Skin of body (tissue), 3 donors: ENCODE measurements at places on chromosomes 11 and 22.

DNA sequence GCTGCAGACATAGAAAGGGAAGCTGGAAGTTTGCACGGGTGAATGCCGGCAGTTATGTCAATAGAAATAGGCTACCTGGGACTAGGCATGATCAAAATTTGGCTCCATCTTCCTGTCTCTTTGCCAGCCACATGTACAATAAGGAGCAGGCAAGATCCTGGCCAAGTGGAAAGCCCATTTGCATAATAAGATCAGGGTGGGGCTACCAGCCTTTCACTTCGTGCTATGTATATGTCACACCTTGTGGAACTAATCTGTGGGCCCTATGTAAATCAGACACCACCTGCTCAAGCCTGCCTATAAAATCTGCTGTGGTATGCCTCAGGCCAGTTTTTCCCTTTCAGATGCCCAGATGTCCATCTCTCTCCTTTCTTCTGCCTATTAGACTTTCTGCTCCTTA, 79.3 kb upstream of the DRD2 start:
- no peak for DNase-seq

- DNase-seq = no peak
Measured at GRCh38 chr11:76568139-76568538, 102.4 kb downstream of the LRRC32 start.

GRCh38 chr11:30317030-30317429, 5.9 kb upstream of the ARL14EP start:
- no peak for DNase-seq

GRCh38 chr11:130421199-130421585, 7.2 kb downstream of the ADAMTS8 start:
- no peak for DNase-seq

DNA sequence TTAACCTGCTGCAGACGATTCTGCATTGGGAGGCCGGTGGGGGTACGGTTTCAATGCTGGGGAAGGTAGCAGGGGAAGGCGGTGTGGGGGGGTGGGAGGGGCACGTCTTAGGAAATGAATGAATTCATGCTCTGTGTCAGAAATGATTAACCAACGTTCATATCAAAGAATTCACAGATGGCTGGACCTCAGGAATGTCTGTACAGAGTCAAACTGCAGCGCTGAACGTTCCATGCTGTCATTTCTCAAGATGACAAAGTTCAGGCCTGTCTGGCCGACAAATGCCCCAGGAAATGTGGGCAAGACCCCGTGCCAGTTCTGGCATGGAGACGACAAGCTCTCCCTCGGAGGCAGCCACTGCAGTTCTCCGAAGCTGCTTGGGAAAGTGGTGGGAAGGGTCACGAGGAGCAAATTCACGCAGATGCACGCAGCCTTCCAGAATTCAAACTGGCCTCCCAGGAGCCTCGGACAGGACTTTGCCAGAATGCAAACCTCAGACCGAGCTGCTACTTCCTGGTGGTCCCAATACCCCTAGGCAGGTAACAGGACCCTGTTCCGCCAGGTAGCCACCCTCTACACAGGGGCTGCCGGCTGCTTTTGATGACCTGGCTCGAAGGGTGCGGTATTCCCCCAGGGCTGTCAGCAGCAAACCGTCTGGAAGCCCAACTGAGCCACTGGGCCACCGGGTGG, 81.5 kb downstream of the TRMU start:
- no peak for DNase-seq

DNA sequence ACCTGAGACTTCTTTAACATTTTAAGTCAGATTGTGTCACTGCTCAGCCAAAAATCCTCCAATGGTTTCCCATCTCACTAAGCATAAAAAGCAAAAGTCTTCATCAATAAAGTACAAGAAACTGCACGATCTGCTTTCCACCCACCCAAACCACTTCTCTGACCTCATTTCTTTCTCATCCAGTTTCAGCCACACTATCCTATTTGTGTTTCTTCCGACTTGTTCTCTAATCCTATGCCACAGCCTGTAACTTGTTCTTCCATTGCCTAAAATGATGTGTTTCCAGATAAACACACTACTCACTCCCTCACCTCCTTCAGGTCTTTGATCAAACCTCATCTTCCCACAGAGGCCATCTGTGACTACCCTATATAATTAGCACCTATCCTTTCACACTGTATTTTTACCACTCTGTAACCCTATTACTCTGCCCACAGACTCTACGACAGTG, 28.4 kb downstream of the ARHGAP32 start:
- no peak for DNase-seq

DNA sequence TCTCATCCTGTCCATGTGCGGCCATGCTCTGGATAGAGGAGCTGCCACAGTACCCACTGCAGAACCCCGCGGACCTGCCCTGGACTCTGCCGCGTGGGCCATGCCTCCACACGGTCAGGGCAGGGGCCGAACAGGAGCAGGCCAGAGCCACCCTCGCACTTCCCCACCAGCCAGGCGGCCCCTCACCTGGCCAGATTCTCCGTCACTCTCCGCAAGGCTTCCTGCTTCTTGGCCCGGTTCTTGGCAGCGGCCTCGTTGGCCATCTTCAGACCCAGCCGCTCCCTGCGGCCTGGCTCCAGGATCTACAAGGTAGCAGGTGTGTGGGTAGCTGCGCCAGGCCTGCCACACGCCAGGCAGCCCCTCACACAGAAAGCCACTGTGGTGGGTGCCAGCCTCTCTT, 3.8 kb downstream of the TSSK2 start:
- DNase-seq = no peak

- peak; percentile 13 for DNase-seq
Measured at GRCh38 chr22:17436382-17436980, 67.2 kb downstream of the CECR2 start.

GRCh38 chr22:25167834-25168601, 31.6 kb upstream of the CRYBB3 start:
- DNase-seq = no peak

DNA sequence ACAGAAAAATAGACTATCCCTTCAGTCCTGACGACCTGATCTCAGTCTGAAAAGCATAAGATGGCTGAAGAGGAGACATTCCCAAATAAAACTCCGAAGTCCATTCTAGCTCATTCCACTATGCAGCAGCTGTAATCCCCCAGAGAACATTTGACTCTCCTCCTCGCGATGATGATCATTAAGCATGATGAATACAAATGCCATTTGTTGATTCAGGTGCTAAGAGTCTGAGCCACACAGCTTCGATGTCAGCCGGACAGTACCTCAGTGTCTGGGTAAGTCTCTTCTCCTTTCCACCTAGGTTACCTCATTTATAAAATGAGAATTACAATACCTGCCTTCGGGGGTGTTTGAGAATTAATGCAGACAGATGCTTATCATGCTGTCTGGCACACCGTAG, 94.8 kb downstream of the TENM4 start:
- no peak for DNase-seq

DNA sequence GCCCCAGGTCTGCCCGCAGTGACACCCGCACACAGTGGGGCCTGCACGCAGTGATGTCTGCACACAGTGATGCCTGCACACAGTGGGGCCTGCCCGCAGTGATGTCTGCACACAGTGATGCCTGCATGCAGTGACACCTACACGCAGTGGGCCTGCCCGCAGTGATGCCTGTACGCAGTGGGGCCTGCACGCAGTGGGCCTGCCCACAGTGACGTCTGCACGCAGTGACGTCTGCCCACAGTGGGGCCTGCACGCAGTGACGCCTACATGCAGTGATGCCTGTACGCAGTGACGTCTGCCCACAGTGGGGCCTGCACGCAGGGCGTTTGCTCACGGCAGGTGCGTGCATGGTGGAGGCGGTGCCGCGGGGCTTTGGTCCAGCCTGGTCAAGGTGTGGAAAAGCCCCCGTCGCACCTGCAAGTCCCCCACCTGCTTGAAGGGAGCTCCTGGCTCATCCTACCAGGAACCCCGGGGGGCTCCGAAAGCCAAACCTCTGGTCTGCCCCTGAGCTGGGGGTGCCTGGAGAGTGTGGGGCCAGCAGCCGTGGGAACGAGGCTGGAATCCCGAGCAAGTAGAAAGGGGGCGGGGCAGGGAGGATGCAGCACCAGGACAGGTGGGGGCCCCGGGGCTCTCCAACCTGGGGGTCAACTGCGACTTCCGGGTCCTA, 8.9 kb upstream of the SYT8 start:
- DNase-seq = no peak

DNA sequence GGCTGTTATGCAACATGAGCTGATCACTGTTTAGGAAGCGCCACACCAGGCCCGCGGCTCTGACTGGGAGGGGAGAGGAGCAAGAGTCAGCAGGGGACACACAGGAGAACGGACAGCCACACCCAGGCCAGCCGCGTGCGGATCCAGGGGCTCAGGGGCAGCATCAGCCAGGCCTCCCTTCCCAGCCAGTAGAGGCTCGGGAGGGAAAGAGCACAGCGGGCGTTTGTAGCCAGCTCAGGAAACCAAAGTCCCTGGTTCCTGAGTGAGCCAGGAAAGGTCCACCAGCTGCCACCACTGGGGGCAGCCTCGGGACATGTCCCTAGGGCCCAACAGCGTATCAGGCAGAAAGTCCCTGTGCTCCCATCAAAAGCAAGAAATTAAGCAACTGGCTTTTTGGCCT, 71.8 kb upstream of the PITPNB start:
- DNase-seq = no peak

- no peak for DNase-seq
Measured at GRCh38 chr11:48093795-48094642, 113.7 kb downstream of the PTPRJ start.

GRCh38 chr11:32333320-32333991, 101.9 kb downstream of the WT1 start:
- peak; percentile 31 for DNase-seq

DNA sequence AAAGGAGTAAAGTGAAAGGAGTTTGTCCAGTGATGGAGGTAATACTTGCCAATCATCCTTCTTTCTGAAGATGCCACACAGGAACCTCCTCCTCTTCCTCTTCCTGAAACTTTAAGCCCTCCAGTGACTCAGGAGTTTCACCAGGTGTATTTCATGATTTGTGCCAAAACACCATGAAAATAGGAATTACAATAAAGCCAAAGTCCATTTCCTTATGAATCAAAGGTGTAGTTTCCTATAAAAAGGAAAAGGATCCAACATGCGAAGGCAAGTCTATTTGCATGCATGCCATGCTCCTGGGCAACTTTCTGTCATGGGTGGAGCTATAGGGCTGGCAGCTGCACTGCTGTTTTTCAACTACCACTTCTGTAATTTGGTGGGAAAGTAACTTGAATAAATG, 9.8 kb upstream of the POU2AF1 start:
- no peak for DNase-seq

DNA sequence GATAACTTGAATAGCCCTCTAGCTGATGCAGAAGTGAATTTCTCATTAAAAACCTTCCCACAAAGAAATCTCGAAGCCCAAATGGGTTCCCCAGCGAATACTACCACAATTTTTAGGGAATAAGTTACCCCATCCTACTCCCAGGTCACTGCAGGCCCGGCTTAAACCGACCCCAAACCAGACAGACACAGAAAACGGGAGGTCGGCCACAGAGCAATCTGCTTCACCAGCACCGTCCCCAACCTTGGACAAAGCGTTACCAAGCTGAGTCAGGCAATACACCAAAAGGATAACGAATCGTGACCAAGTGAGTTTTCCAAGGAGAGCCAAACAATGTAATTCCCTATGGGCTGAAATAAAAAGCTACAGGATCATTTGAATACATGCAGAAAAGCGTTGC, 575 bp upstream of the MOV10L1 start:
- DNase-seq = no peak

DNA sequence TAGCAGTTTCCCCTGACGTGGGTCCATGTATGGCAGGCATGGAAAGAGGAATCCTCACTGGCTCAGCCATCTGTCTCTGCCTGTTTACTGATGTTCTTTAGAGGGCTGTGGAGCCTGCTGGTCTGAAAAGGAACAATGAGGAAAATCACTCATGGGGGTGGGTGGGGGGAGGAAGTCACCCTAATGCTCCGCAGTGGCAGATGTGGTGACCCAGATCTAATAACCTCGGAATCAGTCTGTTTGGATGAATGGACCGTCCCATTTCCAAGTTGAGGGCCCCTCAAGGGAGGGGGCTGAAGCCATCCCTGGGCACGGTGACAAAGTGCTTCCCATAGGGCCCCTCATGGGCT, 4.4 kb downstream of the BCR start:
- no peak for DNase-seq

DNA sequence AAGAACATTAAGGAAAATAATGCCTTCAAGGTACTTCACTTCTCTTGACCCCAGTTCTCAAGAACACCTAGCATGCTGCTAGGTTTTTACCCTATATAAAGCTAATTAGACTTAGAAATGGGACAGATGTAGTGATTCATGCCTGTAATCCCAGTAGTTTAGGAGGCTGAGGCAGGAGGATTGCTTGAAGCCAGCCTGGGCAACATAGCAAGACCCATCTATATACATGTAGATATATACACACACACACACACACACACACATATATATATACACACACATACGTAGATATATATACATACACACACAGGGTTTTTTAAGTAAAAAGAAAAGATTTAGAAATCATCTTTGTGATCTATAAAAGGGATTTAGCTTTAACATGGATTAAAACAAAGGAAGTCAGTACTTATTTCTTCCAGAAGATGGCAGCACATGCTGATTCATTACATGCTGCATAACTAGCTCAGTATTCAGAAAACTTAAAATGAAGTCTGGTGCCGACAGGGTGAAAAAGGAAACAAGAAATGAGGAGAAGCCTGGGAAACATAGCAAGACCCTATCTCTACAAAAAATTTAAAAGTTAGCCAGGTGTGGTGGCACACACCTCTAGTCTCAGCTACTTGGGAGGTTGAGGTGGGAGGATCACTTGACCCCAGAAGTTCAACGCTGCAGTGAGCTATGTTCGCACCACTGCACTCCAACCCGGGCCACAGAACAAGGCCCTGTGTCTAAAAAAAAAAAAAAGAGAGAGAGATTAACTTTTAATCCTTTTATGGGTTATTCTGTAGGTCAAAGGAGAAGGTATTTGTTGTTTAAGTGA, 28.5 kb upstream of the RBX1 start:
- DNase-seq = peak; percentile 56

DNA sequence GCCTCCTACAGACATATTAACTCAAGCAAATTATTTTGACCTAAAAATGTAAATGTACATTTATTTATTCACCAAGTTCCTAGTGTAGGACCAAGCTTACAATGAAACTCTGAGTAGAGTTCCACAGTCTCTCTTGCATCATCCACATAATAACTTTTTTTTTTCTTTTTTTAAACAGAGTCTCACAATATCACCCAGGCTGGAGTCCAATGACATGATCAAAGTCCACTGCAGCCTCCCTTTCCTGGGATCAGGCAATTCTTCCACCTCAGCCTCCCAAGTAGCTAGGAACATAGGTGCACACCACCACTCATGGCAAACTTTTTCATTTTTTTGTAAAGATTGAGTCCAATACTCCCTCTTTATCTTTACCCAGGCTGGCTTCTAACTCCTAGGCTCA, 28.0 kb downstream of the FEZ1 start:
- no peak for DNase-seq

DNA sequence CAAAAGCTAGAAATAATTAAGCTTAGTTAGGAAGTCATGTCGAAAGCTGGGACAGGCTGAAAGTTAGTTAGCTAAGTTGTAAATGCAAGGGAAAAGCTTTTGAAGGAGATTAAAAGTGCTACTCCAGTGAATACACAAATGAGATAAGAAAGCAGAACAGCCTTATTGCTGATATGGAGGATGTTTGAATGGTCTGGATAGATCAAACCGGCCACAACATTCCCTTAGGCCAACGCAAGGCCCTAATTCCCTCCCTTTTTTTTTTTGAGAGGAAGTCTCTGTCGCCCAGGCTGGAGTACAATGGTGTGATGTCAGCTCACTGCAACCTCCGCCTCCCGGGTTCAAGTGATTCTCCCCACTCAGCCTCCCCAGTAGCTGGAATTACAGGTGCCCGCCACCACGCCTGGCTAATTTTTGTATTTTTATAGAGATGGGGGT, 23.3 kb upstream of the WEE1 start:
- DNase-seq = no peak

GRCh38 chr11:71934213-71934612, 5.4 kb downstream of the RNF121 start:
- no peak for DNase-seq
